NCI-H524 (cell line): ENCODE measurements at places on chromosomes 7 and 10.

- DNase-seq, result no peak
These were observed 213.8 kb downstream of the DNAJB6 start for GRCh38 chr7:157550300-157551275.

DNA sequence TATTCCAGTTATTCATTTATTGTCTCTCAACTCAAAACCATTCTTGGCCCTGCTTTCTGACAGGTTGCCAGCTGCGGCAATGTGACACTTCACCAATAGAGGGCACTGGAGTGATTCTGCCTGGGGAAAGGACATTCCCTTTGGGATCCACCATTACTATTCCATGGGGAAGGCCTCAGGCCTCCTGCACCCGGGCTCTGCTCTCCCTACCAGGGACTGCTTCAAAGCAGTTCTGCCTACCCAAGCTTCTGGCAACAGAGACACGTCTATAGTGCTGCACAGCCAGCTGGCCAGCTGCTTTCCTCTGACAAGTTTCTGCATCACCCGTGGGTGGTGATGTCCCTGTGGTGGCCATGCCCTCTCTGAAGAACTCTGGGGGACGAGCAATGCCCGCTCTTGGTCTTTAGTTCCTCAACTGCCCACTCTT lies 163.8 kb downstream of the ELMO1 start:
- DNase-seq, result peak; percentile 65

GRCh38 chr10:43000651-43001426 lies 76.0 kb upstream of the RET start:
- no peak for DNase-seq

DNA sequence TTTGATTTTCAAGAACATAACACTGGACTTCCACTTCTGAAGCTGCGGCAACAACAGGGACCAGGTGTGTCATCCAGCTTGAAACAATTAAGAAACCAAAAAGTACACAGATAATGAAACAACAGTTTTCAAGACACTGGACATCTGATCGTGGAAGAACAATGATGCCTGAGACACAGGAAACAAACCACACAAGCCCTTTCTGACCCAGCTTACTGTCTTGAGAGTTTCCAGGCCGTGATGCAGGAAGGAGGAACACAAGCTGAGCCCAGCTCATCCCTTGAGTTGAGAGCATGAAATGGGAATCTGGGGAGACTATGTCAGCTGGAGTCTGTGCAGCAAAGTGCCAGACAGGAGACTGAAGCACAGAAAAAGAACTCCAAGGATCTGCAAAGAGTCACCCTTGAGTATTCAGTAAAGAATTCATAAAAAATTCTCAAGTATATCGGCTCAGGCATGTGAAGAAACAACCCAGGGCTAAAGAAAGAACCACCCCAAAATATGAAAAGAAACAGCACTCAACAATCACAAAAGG lies 91.6 kb downstream of the RNF32 start:
- no peak for DNase-seq

DNA sequence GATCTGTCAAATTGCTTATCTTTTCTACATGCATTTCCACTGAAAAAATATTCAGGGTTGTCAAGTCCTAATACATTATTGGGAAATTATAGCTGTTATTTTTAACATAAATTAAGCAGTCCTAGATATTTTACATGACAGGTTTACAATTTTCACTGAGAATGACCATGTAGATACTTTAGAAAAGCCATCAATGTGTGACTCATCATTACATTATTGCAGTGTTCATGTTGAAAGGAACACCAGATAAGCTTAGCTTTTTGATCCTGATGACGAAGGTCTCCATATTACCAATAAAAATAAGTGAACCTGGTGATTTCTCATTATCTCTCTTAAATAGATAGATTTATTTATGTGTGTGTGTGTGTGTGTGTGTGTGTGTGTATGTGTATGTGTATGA lies 529.5 kb upstream of the PCDH15 start:
- DNase-seq, result no peak

- DNase-seq, result no peak
These were observed 9.0 kb downstream of the AEBP1 start for GRCh38 chr7:44112997-44113763.

GRCh38 chr10:78187371-78187770 lies 153.7 kb downstream of the RPS24 start:
- no peak for DNase-seq

DNA sequence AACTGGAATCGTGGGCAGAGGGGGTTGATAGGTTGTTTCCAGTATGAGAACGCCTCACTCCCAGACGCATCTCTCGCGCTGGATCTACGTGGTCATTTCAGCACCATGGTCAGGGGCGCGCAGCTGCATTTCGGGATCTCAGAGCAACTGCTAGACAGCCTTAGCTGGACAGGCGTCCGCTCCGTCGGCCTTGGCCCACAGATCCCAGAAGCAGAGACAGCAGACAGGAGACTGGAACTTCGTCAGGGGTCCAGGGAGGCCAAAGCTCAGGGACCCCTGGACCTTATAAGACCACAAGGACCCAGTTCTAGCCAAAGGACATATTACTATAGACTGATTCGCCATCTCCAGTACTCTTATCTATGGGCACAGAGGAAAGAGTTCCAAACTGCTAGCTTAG lies 5.3 kb downstream of the NEUROG3 start:
- no peak for DNase-seq

DNA sequence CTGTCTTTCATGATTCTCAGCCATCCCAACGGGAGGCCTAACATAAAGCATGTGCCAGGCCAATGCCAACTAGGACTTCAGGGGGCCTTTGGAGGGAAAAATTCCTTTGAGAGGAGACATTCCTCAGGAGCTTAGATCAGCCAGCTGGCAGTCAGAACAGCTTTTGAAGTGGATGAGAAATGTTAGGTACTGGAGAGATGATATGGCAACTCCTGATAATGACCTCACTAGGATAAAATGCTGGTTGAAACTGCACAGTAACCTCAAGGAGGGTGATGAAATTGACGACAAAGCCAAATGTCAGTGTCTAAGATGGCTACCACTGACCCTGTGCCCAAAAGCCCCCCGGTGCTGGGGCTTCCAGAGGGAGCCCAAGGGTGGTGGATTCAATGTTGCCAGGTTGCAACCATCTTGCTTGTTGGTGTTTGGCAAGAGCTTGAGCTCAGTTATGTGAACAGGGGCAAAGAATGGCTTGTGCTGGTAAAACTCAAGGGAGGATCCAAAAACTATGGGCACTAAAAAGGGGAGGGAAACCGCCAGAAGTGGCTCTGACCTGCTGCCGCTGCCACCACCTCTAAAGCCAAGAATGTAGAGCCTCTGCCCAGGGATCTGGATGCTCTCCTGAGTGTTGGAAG lies 121.2 kb downstream of the UBE2H start:
- DNase-seq, result no peak

DNA sequence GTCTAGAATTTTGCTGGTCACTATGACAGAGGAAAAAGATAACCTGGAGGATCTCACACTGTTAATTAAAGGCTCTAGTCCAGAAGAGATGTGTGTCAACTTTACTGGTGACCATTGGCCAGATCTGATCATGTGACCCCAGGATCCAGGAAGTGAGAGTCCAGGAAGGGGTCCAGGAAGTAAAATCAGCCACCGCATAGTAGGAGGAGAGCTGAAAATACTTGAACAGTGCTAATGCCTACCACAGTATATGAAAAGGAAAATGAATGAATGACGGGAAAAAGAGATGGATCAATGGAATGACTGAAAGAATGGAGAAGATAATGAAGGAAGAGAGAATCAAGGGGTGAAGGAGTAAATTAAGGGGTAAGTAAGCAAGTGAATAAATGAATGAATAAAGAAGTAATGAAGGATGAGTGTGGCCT lies 415.3 kb downstream of the RPS24 start:
- DNase-seq, result no peak

DNA sequence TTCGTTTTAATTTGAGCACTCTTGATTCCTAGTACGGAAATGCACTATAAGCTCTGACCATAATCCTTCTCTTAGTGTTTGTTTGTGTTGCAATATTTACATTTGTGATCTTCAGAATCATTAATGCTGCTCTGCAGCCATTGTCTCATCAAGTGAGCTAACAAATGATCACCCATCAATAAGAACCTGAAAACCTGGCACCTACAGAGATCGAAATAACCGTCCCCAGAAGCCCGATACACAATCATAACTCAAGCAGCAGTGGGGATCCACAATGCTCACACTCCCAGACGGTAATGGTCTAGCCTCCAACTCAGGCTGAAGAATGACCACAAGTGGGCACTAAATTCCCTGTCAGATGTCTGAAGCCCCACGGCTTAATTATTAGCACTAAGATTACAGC lies 156.0 kb upstream of the NFE2L3 start:
- no peak for DNase-seq

GRCh38 chr10:6957851-6958250 lies 377.8 kb upstream of the PRKCQ start:
- no peak for DNase-seq

GRCh38 chr7:87151729-87152111 lies 533 bp upstream of the DMTF1 start:
- DNase-seq, result no peak

DNA sequence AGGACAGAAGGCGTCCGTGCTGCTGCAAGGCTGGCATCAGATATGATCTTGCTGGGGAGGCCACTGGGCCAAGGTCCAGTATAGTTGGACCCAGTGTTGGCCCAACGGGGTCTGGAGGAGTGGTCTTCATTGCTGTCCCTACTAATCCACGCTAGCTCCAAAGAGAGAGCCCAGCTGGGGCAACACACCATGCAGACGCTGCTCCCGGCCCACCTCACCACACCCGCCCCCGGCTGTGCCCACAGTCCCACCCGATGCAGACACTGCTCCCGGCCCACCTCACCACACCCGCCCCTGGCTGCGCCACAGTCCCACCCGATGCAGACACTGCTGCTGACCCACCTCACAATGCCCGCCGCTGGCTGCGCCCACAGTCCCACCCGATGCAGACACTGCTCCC lies 121.5 kb downstream of the VIPR2 start:
- DNase-seq, result no peak

DNA sequence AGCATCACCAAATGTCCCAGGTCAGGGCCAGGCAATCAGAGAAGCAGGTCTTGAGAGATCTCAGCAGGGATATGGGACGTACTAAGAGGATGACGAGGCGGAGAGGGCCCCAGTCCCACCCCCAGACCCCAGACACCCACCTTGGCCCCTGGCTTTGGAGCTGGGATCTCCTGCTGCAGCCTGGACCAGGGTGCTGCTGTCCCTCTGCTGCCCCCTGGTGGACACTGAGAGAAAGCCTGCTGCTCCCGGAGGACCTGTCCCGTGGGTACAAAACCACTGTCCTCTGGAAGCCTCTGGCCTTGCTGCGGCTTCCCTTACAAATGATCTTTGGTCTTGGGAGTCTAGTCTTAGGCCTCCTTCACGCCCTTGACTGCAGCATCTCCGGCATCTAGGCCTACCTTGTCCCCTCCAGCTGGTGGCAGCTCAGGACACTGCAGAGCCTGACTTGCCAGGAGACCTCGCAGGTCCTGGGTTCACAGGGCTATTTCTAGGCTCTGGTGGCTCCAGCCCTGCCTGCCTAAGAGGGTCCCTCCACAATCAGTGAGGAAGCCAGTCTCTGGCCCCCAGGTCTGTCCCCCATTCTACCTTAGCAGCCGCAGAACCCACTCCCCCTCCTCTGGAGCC lies 97.1 kb downstream of the RGS10 start:
- DNase-seq, result no peak

GRCh38 chr7:130951303-130951975 lies 217.4 kb upstream of the KLF14 start:
- no peak for DNase-seq

GRCh38 chr7:105315357-105315756 lies 73.4 kb downstream of the SRPK2 start:
- DNase-seq, result no peak

DNA sequence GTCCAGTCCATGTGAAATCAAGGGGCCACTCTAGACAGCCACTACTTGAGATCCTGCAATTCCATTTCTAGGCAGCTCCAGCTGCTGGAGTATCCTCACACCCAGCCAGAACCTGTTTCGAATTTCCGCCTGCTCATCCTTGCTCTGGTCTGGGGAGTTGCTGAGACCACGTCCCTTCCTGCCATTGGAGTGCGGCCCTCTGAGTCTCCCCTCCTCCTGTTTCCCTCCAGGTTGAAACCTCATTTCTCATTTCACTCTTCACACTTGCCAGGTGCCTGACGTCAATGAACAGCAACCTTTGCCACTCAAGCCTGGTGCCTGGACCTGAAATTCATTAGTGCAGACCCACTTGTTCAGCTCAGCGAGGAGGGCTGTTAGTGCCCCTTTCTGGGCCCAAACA lies 307.5 kb upstream of the SHH start:
- DNase-seq, result no peak

GRCh38 chr10:103188853-103189252 lies 4.2 kb downstream of the NT5C2 start:
- peak; percentile 8 for DNase-seq

DNA sequence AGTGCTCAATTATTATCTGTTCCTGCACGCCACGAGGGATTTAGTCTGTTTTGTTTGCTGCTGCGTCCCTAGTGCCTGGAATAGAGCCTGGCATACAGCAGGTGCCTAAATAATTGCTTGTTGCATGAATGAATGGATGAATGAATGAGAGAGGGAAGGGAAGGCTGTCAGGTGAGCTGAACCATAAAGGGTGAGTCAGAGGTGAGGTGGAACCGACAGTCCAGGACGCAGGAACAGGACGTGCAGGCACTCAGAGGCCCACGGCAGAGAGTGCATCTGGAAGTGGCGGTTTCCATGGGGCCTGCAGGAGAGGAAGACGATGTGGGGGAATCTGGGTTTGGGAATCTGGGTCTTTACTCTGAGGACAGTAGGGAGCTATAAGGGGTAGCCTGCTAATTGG lies 17.7 kb upstream of the PPIF start:
- DNase-seq, result no peak

DNA sequence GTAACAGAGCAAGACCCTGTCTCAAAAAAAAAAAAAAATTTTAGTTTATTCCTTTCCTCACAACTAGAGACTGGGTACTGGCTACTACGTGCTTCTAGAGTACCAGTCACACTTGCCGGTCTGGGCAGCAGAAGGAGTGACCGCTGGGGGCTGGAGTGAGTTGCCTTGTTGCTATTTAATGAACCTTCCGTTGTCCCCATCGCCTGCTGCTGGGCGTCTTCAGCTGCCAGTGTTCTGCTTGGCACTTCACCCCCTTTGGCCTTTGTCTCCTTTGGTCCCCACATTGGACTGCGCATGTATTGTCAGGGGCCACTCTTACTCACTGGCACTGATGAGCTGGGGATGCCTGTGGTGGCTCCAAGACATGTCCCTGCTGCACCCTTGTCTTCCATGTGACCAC lies 110.6 kb downstream of the CLEC2L start:
- DNase-seq, result no peak

GRCh38 chr10:107733328-107734130 lies 569.0 kb upstream of the SORCS1 start:
- DNase-seq, result no peak
